ENCODE measurements at places on chromosomes 13 and 19. TPM values are rescaled to one million over a fixed set of nuclear protein-coding genes. Genes with fewer than 3 reads are reported as not detected.

GRCh38 chr13:30477346-30478195 lies 11.8 kb upstream of the HMGB1 start:
- no peak for DNase-seq
- H3K4me1 ChIP-seq, result no peaks in the 10 kb centered on the region
- no peaks in the 10 kb centered on the region for H3K27me3 ChIP-seq
- no peak overlapping the region for H3K4me3 ChIP-seq

- peak; percentile 19 for DNase-seq
- no peaks in the 10 kb centered on the region for H3K4me1 ChIP-seq
- H3K36me3 ChIP-seq, result no peaks in the 10 kb centered on the region
Measured at GRCh38 chr13:78022164-78022877, 103.7 kb upstream of the EDNRB start.

Gene SIAH3
- not detected for total RNA-seq

DNA sequence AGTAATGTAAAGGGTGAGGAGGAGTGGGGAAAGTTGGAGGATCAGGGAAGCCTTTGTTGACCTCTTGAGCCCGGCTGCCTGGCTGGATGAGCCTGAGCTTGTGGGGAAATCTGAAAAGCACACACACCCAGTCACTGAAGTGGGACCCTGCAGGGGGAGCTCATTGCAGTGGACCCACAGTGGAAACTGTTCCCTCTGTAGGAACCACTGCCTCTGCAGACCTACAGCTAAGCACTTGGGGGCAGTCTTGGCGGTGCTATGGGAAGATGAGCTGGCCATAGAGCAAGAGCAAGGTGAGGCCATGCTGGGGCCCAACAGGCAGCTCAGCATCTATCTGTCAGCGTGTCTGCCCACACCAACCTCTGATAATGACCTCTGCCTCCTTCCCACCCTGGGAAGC lies 294.8 kb downstream of the TSHZ3 start:
- H3K4me3 ChIP-seq, result no peak overlapping the region
- no peaks in the 10 kb centered on the region for H3K27me3 ChIP-seq
- peak; percentile 35 for DNase-seq
- no peaks in the 10 kb centered on the region for H3K4me1 ChIP-seq

Gene CYP2S1
- total RNA-seq, result 114 TPM

DNA sequence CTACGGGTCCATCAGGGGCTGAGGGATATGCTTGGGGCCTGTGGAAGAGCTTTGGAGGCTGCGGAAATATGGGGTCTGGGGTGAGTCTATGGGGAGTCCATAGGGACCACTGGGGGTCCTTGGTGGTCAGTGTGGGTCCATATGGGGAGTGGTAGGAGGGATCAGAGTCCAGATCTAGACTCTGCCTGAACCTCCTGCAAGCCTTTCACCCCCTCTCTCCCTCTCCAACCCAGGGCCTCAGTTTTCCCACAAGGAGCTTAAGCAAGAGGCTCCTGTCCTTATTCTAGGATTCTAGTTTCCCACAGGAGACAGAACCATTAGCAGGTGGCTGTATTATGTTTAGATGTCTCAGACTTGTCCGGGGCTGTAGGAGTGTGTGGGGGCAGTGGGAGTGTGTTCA lies 161.9 kb upstream of the TSHZ3 start:
- no peaks in the 10 kb centered on the region for H3K4me1 ChIP-seq
- no peaks in the 10 kb centered on the region for H3K36me3 ChIP-seq
- no peaks in the 10 kb centered on the region for H3K27me3 ChIP-seq
- no peak overlapping the region for H3K27ac ChIP-seq

DNA sequence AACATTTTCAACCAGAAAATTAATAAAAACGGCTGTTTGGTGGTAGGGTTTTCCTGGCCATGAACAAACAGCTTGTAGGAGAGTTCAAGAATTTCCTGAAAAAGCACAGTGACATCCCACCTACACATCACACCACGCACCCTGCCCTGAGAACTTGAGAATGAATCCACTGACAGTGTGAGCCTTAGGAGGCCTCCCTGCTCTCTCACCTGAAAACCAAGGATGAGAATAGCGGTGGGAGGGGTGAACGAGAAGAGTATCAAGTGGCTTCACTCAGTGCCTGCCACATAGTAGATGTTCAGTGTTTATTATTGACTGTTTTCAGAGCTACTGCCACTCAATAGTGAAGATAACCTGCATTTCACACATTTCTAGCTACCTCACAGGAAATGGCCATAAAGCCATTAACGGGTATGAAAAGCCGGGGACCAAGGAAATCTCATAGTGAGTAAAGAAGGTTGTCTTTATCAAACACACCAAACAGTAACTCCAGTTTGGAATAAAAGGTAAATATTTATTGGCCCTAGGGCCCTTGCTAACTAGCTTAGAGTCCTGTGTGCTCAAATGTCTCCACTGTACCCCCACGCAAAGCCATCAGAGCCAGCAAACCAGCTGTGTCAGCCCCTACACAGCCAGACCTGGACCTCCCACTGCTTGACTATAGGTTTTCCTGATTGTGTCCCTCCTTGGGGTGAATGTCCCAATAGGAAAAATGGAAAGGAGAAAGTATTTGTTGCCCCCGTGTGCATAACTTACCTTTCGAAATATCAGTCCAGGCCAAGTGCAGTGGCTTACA lies 40.6 kb downstream of the TPT1 start:
- DNase-seq, result no peak
- H3K4me3 ChIP-seq, result no peak overlapping the region
- H3K36me3 ChIP-seq, result no peaks in the 10 kb centered on the region
- no peaks in the 10 kb centered on the region for H3K27me3 ChIP-seq
- H3K27ac ChIP-seq, result no peak overlapping the region

DNA sequence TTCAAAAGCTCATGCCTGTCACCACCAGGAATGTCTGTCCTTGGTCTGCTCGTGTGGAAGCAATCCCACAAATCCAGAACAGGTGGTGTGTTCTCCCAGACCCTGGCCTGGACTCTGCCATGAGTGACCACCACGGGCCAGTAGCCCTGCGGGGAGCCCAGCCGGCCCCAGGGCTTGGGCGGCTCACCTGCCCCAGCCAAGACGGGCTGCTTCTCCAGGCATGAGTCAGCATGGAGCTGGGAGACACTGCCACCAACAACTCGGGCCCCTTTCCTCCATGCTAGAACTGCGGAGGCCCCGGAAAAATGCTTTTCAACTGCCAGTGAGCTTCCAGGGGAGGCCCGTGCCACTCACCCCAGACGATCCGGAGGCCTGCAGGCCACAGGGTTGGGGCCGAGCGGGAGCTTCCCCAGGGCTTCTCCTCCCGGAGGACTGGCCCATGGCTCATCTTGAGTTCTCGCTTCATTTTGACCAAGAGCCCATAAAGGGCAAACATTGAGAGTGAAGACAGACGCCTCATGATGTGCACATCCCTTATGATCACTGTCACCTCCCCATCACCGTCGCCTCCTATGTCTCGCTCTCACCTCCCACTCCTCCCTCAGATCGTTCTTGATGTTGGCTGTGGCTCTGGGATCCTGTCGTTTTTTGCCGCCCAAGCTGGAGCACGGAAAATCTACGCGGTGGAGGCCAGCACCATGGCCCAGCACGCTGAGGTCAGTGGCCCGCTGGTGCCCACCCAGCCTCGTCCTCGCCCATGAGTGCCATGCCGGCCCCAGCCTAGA lies 16.7 kb downstream of the YIPF2 start:
- H3K36me3 ChIP-seq, result peaks cover 21% of the 10 kb centered on the region
- no peaks in the 10 kb centered on the region for H3K27me3 ChIP-seq
- no peak for DNase-seq
- H3K27ac ChIP-seq, result no peak overlapping the region
- H3K4me1 ChIP-seq, result no peaks in the 10 kb centered on the region

GRCh38 chr13:23915308-23915707 lies 18.0 kb upstream of the C1QTNF9B start:
- no peaks in the 10 kb centered on the region for H3K4me1 ChIP-seq
- H3K36me3 ChIP-seq, result no peaks in the 10 kb centered on the region
- no peak overlapping the region for H3K27ac ChIP-seq
- H3K4me3 ChIP-seq, result no peak overlapping the region

Gene LRRC25
- 3.9 TPM for total RNA-seq

GRCh38 chr13:103539721-103540381 lies 473.6 kb upstream of the SLC10A2 start:
- H3K27ac ChIP-seq, result no peak overlapping the region
- no peaks in the 10 kb centered on the region for H3K27me3 ChIP-seq
- H3K4me1 ChIP-seq, result no peaks in the 10 kb centered on the region
- H3K36me3 ChIP-seq, result no peaks in the 10 kb centered on the region
- no peak overlapping the region for H3K4me3 ChIP-seq

Gene WTIP
- 2.1 TPM for total RNA-seq
